ENCODE measurements at places on chromosomes 12 and 14.
A peak's percentile ranks its signal among the peaks of the same experiment; 100 is the strongest.

- DNase-seq = no peak
Measured at GRCh38 chr14:97638864-97639263, 841.7 kb downstream of the VRK1 start.

- no peak for DNase-seq
Measured at GRCh38 chr12:106188256-106188655, 49.5 kb upstream of the NUAK1 start.

DNA sequence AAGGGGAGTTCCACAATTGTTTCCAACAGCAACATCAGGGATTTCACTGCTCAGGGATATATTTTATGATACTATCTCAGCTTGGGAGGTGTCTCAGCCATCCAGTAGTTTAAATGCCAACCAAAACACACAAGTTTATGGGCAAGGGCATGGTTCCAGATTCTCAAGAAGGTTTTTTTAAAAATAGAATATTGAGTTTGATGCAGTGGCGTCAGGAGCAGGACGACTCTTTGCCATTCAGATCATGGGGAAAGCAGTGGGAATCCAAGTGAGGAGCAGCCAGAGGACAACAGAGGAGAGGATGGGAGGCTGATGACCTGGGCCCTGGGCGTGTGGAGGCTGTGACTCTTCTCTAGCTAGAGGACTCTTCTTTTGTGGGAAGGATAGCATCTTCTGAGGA lies 25.7 kb downstream of the TSHR start:
- no peak for DNase-seq

DNA sequence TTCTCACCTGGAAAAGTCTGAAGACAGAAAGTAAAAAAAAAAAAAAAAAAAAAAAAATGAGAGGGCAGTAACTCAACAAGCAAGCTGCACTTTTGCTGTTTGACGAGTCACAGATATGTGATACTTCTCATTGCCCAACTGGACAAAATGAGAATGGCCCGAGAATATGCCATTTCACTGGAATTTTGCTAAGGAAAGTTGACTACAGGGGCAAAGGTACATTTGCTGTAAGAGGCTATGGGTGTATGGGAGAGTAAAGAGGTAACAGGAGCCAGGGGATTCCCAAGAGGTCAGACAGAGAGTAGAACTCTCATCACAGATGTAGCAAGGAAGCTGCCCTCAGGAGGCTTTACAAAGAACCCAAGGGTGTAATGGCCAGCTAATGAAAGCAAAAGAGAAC lies 22.9 kb downstream of the KIF21A start:
- DNase-seq = no peak

- DNase-seq = no peak
Measured at GRCh38 chr14:37843954-37844607, 248.7 kb downstream of the TTC6 start.

DNA sequence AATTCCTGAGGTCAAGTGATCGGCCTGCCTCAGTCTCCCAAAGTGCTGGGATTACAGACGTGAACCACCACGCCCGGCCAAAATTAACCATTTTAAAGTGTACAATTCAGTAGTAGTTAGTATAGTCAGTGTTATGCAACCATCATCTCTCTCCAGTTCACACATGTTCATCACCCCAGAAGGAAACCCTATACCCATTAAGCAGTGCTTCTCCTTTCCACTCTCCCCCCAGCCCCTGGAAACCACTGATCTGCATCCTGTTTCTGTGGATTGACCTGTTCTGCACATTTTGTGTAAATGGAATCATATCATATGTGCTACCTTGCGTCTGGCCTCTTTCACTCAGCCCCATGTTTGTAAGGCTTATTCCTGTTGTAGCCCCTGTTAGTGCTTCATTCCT lies 52.2 kb downstream of the PHETA1 start:
- DNase-seq = no peak

- peak; percentile 32 for DNase-seq
Measured at GRCh38 chr12:12266873-12267741, at the start of gene LRP6. LRP6 (minus strand) TSS chr12:12267044; CDS start chr12:12266735, 309 bp downstream.

DNA sequence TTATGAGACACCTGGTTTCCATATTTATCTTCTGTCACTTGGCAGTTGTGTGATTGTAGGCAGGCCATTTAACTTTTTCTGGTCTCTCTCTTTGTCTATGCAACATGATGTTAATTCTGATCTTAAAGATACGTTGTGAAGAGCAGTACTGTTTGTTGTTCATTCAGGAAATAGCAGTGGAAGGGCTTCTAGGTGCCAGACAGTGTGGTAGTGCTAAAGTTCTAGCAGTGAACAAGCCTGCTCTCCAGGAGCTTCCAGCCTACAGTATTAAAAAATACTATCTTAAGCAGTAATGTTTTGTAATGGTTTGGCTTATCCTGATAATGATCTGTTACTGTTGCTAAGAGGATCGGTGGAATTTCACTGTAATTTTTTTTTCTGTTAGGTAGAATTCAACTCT lies 15.2 kb downstream of the NAA30 start:
- no peak for DNase-seq

DNA sequence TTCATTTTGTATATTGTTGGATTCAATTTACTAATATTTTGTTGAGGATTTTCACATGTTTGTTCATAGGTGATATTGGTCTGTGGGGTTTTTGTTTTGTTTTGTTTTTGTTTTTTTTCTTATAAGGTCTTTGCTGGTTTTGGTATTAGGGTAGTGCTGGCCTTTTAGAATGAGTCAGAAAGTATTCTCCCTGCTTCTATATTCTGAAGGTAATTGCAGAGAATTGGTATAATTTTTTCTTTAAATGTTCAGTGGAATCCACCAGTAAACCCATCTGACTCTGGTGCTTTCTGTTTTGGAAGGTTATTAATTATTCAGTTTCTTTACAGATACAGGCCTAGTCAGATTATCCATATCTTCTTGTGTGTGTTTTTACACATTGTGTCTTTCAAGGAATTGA lies 8.9 kb downstream of the TOGARAM1 start:
- DNase-seq = no peak

GRCh38 chr14:76900682-76901081 lies 74.5 kb downstream of the LRRC74A start:
- DNase-seq = no peak

GRCh38 chr12:109154451-109155438 lies 38.4 kb downstream of the ACACB start:
- DNase-seq = peak; percentile 22

DNA sequence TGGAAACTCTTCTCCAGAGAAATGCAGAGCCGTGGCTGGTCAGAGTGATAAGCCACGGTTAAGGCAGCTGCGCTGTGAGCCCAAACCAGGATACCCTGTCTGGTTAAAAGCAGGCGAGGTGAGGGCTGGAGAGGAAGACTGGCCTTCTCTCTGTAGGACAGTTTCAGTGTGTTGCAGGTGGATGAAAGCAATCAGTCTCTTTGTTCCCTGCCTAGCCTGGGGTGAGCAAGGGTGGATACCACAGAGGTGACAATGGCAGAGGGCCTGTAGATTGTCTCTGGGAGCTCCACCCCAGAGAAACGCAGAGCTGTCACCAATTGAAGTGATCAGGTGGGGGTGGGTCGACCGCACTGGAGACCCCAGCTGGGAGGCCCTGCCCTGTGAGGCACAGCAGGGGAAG lies 621.9 kb downstream of the LRFN5 start:
- DNase-seq = no peak

GRCh38 chr12:90922145-90922627 lies 32.8 kb downstream of the CCER1 start:
- DNase-seq = no peak

GRCh38 chr12:4293299-4293965 lies 19.9 kb downstream of the CCND2 start:
- no peak for DNase-seq

DNA sequence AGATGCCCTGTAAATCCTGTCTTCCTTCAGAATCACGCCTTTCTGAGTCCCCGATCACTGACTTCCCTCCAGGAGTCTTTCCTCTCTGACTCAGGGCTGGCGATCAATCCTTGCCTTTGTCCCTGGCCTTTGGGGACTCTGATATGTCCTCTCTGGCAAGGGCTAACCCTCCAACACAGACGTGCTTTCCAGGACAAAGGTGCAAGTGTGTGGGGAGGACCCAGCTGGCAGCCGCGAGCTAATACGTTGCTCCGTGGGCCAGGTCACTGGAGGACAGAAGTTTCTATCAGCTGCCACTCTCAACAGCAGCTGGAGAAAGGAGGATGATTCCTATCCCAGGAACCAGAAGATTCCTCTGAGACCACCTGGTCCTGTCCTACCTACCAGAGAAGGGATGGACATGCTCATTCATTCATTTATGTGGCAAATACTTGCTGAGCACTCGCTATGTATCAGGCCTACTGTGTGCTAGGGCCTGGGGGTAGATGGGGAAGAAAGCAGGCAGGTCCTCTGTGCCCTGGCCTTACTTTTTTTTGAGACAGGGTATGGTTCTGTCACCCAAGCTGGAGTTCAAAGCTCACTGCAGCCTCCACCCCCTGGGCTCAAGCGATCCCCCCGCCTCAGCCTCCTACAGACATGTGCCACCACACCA lies 8.5 kb upstream of the SCARB1 start:
- no peak for DNase-seq

DNA sequence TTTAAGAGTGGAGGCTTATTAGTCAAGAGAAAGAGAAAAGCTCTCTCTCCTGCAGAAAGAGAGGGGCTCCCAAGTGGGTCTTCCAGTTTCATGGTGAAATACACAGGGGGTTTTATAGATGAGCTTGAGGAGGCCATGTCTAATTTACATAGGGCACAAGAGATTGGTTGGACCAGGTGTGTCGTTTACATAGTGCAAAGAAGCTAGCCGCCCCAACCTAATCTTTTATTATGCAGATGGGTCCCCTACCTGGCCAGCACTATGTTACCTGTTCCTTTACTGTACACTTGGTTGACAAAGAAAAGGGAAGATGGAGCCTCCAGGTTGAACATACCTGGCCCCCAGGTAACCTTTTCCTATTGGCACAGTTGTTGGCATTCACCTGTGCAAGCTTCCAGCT lies 195.0 kb downstream of the PIK3C2G start:
- DNase-seq = no peak

DNA sequence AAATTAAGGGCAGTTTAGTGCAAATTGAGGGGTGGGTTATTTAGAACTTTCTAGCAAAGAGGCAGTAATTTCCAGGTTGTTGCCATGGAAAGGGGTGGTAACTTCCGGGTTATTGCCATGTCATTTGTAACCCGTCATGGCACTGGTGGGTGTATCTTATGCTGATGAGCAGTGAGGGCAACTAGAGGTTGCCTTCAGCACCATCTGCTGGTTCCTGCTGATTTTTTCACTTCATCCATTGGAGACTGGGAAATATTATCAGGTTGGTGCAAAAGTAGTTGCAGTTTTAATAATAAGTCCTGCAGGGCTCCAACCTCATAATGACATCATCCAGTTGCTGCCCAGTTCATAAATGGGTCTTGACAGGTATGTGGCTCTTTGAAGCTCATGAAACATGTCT lies 24.4 kb upstream of the SERPINA4 start:
- DNase-seq = no peak

DNA sequence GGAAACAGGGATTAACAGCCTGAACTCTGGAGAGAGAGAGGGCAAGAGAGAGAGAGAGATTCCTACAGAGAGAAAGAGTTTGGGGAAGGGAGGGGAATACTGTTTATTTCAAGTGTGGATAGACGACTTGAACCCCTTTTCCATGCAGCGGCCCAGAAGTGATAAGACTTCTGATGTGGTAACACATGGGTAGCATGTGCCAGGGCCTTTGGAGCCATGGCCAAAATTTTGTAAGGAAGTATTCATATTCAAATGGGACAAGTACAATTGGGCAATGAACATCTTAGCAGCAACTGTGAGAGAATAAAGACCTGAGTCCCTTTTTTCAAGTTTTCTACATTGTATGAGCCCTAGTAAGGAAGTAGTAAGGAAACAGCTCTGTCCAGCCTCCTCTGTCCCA lies 42.4 kb upstream of the CCDC196 start:
- DNase-seq = no peak

DNA sequence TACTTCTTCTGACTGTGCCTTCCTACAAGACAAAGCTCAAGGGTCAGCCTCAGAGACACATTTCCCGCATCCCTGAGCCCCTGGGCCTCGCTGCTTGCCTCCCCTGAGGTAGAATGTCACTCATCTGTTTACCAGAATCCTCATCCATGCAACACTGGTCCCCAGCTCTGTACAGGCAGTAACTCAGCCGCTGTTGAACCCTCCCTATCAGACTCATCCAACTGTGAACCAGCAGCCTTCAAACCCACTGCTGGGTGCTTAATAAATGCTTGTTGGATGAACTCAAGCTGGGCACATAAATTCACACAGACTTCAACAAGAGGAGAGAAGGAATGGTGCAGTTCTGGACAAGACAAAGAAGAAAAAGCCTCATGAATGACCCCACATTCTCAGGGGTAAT lies 6.1 kb downstream of the NT5DC3 start:
- no peak for DNase-seq

DNA sequence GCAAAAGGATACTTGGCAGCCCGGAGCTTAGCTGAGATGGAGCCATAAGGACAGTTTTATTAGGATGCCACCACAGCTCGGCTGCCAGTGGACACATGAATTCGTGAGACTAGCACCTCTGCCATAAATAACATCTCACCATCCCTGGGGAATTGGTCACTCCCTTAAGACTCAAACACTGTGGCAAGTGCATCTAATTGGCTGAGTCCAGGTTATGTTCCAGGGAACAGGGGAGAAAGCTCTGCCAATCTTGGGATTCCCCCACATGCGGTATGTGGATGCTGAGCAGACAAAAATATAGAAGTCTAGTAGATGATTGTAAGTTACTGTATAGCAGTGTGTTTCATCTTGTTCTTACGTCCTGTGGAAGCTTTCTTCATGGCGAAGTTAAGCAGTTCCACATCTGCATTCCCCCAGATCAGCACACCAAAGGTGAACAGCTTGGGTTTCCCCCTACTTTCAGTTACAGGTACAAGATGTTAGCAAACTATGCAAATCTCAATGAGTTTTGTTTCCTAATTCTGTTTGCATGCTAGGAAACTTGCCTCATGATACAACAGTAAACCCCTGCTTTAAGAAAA lies 131.1 kb downstream of the ETV6 start:
- no peak for DNase-seq

DNA sequence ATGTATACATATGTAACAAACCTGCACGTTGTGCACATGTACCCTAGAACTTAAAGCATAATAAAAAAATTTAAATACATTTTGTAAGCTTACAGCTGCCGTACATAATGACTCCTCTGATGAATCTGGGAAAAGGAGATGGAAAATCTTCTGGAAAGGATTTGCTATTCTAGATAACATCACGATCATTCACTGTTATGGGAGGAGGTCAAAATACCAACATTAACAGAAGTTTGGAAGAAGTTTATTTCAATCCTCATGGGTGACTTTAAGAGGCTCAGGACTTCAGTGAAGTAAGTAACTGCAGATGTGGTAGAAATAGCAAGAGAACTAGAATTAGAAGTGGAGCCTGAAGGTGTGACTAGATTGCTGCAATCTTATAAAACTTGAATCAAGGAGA lies 172.2 kb downstream of the SLC16A7 start:
- no peak for DNase-seq

GRCh38 chr12:120169946-120170345 lies 24.6 kb downstream of the GCN1 start:
- no peak for DNase-seq

GRCh38 chr14:90990141-90990540 lies 70.3 kb downstream of the RPS6KA5 start:
- DNase-seq = no peak

- no peak for DNase-seq
Measured at GRCh38 chr14:61503167-61503801, 181.9 kb downstream of the PRKCH start.

- DNase-seq = no peak
Measured at GRCh38 chr12:71536279-71536938, 96.8 kb downstream of the LGR5 start.
